ENCODE measurements at places on chromosomes 1 and 21.

- DNase-seq: no peak
Measured at GRCh38 chr1:25427696-25428095, 3.0 kb upstream of the MACO1 start.

DNA sequence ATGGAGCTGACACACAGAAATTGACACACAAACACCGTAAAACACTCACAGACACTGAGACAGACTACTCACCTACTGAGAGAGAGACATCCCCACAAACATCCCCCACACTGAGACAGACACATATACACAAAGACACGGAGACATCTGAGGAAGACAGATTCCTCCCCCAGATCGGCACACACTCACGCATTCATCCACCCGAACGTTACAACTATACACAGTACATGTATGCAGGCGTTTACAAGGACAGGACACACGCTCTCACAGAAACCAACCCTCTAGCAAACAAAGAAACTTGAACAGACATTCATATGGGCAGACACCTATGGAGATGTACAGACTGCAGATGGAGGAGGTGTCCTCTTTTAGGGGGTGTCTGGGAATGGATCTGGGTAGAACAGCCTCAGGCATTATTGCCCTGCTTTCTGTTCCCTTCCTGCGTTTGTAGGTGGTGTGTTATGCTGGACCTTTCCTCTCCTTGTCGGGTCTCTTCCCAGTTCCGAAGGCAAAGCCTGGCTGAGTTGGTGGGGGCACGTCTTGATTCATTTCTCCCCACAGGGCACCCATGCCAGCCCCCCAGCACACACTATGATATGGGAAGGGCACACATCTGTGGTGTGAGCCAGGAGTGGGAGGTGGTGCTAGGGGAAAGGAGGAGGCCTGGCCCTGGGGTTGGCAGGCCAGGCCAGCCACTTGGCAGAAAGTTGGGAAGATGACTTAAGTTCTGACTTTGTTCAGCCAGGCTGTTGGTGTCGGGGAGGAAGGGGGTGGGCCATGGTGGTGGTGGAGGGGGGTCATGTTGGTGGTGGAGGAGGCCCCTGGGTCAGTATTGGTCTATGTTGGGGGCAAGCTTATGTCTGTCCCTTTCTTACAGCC lies 1.5 kb downstream of the KIRREL1 start:
- DNase-seq: peak; percentile 17

- DNase-seq: no peak
Measured at GRCh38 chr1:147643974-147644373, 26.4 kb downstream of the ACP6 start.

DNA sequence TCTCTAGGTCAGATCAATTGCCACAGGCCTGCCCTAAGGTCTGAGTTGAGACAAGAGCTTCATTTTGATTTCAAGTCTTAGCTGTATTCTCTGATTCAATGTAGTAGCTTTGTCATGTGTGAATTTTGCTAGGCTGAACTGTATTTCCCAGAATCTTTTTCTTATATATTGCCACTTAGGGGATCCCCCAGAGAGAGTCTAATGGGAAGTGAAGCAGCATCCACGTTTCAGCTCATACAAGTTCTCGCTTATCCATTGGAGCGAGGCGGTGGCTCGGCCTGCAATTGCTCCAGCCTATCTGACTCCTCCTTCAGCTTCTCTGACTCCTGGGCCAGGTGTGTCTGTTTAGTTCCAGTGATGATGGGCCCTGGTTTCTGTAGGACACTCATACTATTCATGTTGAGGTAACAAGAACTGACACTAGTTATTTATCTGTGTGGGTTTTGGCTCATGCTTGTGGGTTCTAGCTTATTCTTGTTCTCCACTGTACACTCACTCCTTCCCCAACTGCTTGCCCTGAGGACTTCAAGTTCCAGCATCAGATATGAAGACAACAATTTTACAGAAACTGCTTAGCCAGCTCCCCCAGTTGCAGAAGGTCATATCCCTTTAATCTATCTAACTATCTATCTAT lies 48.2 kb downstream of the TBX19 start:
- DNase-seq: no peak

DNA sequence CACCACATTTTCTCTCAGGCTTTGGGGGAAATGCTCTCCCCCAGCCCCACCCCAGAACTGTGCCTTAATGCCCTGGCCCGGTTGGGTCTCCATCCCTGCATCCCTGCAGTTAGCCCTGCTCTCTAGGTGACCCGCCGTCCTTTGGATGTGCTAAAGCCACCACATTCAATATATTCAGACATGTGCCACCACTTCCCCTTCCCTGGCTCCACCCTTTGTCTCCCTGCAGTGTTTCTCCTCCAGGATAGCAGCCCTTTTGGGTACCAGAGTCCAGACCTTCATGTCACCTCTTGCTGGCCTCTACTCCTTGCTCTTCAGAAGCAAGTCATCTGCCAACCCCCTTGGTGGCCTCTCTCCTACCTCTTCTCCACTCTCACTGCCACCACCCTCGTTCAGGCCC lies 41.8 kb downstream of the RUNX1 start:
- no peak for DNase-seq

- DNase-seq: no peak
Measured at GRCh38 chr1:237999426-238000052, 108.8 kb upstream of the ZP4 start.

- DNase-seq: no peak
Measured at GRCh38 chr1:29973406-29973805, 737.1 kb downstream of the PTPRU start.

- DNase-seq: peak; percentile 35
Measured at GRCh38 chr1:91884459-91885212, 1.3 kb downstream of the TGFBR3 start.

DNA sequence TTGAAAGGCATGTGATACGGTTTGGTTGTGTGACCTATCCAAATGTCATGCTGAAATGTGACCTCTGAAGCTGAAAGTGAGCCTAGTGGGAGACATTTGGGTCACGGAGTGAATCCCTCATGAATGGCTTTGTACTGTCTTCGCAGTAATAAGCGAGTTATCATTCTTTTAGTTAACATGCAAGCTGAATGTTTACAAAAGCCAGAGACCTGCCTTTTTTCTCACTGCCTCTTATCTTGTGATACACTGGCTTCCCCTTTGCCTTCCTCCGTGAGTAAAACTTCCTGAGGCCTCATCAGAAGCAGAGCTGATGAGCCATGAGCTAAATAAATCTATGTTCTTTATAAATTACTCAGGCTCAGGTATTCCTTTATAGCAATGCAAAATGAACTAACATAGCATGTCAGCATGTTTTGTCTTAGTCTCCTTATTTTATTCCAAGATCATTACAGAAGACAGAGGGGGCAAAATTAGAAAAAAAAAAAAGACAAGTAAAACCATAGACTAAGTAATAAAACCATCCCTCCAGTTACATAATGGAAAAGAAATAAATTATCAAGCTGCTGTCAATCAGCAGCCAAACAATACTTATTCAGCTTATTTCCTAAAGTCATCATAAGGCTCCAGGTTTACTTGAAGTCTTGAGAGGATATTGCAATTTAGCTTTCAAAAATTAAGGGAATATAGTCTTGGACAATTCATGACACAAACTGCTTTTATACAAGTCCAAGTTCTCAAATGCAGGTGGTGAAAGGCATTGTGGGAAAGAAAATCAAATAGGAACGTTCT lies 12.1 kb downstream of the RGS18 start:
- DNase-seq: peak; percentile 83

DNA sequence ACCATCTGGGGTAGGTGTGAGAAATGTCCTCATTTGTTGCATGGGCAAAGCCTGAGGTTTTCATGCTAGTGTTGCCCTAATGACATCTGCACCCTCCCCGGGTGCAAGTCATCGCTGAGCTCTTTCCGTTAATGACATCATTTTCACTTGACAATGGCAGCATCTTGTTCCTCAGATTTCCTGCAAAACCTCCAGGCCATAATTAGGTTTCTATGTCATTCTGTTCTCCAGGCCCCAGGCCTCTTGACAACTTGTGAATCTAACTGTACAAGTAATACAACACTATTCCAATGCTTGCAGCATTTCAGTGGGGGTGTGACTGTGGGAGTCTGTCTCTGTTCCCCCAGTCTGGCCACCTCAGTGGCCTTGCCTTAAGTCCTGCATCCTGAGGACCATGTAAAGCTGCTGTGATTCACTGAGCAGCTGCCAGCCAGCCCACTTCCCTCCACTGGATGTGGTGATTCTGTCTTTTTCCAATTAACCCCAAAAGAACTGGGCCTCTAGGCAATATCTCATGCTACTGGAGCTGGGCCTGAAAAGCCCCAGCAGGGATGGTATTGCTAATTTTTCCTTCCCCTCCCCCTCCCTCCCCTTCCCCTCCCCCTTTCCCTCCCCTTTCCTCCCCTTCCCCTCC lies 22.8 kb downstream of the RAB7B start:
- DNase-seq: no peak

- no peak for DNase-seq
Measured at GRCh38 chr1:209409780-209410179, 173.7 kb upstream of the CAMK1G start.

GRCh38 chr1:939511-940106 lies 15.9 kb downstream of the SAMD11 start:
- no peak for DNase-seq

- DNase-seq: no peak
Measured at GRCh38 chr1:90821152-90821787, 104.2 kb upstream of the BARHL2 start.

DNA sequence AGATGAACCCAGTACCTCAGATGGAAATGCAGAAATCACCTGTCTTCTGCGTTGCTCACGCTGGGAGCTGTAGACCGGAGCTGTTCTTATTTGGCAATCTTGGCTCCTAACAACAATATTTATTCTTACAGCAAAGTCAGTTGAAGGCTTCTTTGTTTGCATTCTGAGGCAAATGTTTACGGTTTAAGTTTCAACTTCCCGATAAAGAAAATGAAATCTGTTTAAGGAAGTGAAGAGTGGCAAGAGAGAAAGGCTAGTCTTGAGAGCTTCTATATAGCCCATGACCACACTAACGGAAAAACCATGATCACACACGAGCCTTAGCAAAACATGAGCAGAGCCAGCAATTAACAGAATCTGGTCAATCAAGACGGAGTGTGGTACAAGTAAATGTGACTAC lies 122.6 kb upstream of the ZNHIT6 start:
- DNase-seq: no peak

- DNase-seq: no peak
Measured at GRCh38 chr1:235430991-235431390, 63.8 kb downstream of the TBCE start.

- no peak for DNase-seq
Measured at GRCh38 chr1:74423471-74423870, 88.9 kb downstream of the LRRC53 start.

DNA sequence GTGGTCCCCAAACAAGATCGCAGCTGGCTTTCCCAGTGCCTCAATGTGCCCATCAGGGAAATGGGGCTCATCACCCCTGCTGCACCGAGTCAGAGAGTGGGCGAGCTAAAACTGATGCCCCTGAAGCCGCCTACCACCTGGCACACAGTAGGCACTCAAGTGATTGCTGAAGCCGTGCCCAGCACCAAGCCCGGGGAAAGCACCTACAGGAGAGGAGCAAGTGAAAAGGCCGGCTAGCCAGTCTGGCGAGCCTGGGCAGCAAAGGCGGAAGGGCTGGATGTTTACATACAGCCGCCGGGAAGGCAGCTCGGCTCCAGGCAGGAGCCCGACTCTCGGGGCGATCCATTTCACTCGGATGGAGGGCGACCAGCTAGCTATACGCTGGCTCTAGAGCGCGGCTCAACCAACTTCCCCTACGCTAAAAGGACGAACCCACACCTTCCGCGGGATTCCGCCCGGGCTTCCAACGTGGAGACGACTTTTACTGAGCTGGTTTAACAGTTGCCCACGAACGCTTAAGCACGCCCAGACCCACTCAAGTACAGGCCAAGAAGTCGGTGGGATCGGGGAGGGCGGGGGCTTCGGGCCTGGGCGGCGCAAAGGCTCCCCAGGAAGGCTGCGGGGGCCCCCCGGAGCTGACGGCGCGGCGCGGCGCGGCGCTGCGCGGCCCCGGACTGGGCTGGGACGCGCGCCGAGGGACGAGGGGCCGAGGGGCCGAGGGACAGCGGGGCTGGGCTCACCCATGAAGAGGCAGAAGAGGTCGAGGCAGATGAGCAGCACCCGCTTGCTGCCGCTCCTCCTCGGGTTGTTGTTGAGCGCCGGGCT lies 1.0 kb downstream of the PLPP3 start:
- DNase-seq: peak; percentile 56

GRCh38 chr1:156860113-156860627 lies 495 bp upstream of the NTRK1 start:
- DNase-seq: peak; percentile 65

DNA sequence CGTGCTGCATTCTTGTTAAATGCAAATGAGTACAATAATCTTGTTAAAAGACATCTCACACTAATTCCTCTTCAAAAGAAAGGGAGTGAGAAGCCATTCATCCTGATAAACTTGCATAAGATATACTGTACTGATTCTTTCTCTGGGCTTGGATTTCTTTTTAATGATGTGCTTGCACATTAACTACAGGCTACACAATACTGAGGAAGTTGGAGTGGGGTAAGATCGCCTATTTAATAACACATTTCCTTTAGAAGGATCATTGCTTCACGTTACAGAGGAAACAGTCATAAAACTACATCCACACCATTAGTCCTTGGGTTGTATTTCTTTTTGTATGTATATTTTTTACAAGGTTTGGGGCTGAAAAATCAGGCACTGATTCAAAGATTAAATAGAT lies 36.6 kb downstream of the NRIP1 start:
- peak; percentile 24 for DNase-seq

DNA sequence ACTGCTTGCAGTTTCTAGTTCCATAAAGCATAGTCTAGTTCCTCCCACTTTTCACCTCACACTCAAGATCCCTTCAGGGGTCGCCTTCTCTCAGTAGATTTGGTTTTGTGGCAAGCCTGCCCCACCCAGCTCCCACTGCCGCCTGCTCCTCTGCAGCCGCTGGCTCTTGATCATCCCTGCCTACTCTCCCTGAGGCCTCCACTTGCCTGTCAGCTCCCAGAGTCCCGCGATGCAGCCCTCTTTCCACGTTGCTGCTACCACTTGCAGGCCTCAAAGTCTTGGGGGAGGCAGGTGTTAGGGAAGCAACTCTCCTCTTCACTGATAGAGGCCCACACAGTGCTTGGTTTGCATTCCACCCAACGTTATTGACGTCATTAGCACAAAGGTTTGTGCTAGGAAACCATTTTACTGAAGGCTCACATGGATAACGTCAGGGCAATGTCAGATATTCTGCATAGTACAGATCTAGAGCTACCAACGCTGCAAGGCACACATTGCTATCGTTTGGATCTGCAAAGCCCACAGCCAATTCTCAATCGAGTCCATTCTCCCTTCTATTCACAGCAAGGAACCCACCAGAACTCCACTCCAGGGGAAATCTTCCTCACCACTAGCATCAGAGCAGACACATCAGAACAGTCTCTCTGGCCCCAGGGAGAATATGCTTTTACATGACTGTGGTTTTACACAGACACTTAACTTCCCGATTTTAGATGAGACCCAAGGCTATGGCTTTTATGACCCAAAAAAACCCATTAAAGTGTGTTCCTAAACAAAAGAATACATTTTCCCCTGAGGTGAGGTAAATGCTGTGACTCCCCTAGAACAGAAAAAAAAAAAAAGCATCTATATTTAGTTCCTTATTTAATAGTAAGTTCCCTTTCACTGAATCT lies 519.5 kb upstream of the CAMK1G start:
- DNase-seq: peak; percentile 6
